ENCODE measurements at places on chromosomes 11 and 22.

DNA sequence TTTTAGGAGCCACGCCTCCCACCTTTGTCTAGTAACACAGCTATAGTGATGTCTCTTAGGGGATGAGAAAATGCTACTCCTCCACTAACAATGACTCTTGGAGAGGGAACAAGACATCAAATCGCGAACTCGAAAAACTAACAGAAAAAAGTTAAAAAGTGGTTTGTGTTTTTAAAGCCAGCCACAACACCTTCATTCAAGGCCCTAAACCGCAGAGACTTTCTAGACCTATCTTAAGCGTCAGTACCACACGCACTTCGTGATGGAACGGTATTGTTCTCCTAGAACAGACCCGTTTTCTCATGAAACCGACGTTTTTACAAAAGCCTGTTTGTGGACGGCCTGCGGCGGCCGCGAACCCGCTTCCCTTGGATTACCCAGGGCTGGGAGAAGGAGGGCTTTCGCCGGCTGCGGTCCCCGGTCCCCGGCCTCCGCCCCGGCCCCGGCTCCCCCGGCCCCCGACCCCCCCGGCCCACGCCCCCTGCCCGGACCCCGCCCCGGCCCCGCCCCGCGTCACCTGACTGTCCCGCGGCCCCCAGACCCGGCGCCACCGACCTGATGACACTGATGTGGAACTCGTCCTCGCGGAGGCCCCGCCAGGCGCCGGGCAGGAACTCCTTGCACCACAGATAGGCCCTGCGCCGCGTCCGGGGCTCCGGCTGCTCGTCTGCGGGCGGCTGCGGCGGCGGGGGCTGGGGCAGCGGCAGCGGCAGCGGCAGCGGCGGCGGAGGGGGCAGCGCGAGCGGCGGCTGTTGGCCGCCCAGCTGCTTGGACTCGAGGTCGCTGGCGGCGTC, 718 bp downstream of the CHKA start:
- no peak for DNase-seq

DNA sequence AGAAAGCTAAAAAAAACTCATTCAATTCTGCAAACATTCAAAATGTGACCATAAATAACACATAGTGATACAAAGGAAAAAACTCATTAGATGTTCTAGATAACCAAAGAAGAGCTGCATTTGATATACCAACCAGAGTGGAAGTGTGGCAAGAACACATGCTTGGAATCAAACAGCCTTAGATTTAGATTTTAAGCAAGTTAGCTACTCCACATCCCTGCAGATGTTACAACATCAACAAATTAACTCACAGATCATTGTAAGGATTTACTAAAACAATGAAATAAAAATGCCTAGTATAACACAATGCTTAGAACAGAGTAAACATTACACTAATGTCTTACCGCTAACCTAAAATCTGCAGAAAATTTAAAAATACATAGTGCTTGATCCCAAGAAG, 114.0 kb upstream of the AKIP1 start:
- no peak for DNase-seq

DNA sequence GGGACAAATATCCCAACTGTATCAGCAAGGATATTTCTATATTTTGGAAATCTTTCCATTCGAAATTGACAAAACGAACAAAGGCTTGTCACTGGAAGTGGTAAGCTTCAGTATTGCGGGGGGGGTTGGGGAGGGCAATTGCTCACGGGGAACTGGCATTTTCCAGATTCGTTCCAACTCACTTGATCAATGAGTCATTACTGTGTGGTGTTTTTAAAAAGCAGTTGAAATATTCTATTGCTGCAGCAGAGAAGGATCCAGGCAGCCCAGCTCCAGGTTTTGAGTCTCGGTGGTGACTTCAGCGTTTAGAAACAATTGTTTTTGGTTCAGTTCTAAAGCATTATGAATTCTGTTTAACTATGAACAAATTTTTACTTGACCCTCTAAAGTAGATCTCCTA, 33.8 kb upstream of the FBLN1 start:
- DNase-seq, result no peak

GRCh38 chr11:27281740-27282590, 81.0 kb downstream of the CCDC34 start:
- no peak for DNase-seq

DNA sequence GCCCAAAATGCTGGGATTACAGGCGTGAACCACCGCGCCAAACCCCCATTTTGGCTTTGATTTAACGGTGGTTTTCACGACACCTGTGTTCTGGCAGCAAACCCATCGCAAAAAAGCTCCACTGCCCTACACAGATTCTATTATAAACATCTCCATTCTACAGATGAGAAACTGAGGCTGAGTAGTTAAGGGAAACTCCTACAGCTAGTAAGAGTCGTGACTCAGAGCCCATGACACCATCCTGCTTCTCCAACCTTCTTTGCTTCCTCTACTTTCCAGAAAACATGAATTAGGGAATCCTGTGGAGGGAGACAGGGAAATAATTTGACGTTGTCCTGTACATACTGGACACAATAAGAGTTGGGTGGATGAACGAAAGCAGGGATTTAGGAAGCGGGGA, 429 bp upstream of the SNX15 start:
- DNase-seq, result no peak

GRCh38 chr22:31537019-31537535, 40.7 kb downstream of the SFI1 start:
- DNase-seq, result no peak

- no peak for DNase-seq
Observed at GRCh38 chr22:43591380-43591779, 179.6 kb downstream of the MPPED1 start.

GRCh38 chr22:35445933-35446332, 46.0 kb downstream of the MCM5 start:
- no peak for DNase-seq
